ENCODE measurements at places on chromosomes 6 and 20.

GRCh38 chr6:33815854-33816253, 12.1 kb upstream of the MLN start:
- no peak for DNase-seq

GRCh38 chr6:53679446-53679933, 13.9 kb upstream of the KLHL31 start:
- no peak for DNase-seq

- DNase-seq = no peak
Observed at GRCh38 chr6:128266946-128267345, 253.5 kb downstream of the PTPRK start.

GRCh38 chr6:127918506-127919427, 17.9 kb upstream of the THEMIS start:
- no peak for DNase-seq

DNA sequence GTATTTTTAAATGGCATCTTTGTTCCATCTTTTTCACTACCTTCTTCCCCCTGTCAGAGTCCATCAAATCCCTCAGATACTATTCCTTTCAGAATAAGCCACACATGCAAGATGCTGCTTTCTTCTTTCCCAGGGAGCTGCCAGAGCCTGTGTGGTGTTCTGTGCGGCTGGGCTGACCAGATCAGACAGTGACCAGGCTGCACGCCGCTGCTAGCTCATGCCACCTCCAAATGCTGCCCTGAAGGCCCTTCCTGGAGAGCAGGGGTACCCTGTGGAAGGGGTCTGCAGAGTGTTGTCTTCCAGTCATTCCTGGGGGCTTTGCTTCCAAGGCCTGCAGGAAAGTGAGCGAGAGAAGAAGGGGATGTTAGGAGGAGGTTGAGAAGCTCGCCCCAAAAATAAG, 179.1 kb upstream of the SUPT3H start:
- DNase-seq = no peak

DNA sequence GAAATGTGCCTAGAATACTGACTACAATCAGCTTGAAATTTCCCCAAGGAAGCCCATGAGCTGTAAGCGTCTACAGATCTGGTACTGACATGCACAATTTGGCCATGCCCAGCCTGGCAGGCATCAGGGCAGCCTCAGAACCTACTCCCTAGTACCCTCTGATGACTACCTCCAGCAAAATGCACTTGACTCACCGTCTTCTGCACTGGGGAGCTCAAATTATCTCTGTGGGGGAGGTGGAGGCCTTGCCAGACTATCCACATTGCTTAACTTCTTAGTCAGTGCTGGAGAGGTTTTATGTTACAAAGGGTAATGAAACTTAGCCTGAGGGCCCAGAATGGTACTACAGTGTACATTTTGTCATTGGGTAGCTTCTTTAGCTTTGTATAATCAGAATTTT, 126.0 kb upstream of the ADGRF1 start:
- DNase-seq = no peak

DNA sequence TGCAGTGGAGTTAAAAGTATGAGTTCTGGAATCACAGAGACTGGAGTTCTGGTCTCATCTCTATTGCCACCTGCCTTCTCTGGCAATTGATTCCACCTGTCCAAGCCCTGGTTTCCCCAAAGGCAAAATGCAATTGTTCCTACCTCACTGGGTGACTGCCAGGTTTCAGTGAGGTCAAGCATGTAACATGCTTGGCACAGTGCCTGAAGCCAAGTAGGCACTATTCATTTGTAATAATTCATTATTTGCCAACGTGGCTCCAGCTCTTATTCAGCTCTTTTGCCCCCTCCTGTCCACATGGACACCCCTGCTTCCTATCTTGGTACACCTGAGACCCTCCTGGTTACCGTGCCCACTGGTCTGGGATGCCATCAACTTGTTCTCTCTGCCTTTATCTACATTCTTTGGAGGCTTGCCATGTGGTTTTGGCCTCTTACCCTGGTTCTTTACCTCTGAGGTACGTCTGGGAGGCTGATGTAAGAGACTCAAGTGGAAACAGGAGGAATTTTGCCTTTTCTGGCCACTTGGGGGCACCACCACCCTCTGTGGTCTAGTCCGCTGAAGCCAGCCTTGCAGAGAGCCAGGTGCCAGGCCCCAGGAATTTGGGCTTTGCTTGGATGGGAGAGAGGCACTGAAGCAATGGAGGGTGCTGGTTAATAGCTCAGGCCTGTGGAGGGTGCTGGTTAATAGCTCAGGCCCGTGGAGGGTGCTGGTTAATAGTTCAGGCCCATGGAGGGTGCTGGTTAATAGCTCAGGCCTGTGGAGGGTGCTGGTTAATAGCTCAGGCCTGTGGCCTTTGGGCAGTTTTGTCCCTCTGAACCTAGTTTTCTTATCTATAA, 1.7 kb downstream of the KCNK15 start:
- DNase-seq = peak; percentile 24

DNA sequence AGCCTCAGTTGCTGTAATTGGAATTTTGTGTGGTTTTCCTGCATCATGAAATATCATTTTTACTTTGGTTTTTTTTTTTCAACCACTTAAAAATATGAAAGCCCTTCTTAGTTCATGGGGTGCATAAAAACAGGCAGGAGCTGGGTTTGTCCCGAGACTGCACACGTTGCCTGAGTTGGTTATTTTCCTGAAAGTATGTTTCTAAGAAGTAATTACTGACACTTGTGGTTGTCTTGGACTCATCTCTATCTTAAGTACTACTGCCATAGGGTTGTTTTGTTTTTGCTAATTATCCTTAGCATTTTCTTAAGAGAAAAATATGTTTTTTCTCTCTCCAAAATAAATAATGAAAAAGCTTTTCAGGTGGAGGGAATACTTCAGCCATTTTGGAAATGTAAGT, 40.1 kb downstream of the FAM120B start:
- no peak for DNase-seq

- no peak for DNase-seq
Observed at GRCh38 chr6:47483516-47483852, 5.9 kb downstream of the CD2AP start.

DNA sequence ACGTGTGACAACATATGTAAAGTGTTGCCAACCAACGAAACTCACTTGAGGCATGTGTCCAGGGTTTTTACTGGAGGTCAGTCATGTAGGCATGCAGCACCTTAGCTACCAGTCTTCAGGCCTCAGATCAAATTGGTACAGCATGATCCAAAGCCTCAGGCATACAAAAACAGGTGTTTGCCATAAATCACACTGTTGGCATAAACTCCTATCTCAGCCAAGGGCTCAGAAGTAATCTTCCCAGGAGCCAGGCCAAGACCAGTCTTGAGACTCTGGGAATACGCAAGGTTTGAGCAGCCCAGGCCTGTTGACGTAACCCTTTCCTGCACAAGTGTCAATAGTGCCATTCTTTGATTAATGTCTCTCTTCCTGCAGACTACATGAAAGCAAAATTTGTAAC, 163.5 kb downstream of the PRL start:
- no peak for DNase-seq

DNA sequence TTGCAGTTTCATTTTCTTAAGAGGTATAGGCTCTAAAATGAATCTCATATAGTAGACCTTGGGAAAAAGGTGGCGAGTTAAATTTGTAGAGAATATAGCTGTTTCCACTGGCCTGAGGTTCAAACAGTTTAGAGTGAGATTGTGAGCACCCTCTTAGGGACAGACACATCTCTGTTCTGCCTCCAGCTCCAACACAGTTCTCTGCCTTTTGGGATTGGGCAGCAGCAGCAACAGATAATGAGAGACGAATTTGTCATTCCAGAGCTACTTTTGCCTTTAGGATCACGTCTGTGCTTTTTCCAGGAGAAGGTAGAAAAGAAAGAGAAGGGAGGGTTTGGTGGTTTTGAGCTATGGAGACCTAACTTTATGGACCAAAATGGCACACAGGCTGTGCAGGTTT, 289.4 kb downstream of the PRL start:
- no peak for DNase-seq
